ENCODE measurements at places on chromosomes 6 and 20.

DNA sequence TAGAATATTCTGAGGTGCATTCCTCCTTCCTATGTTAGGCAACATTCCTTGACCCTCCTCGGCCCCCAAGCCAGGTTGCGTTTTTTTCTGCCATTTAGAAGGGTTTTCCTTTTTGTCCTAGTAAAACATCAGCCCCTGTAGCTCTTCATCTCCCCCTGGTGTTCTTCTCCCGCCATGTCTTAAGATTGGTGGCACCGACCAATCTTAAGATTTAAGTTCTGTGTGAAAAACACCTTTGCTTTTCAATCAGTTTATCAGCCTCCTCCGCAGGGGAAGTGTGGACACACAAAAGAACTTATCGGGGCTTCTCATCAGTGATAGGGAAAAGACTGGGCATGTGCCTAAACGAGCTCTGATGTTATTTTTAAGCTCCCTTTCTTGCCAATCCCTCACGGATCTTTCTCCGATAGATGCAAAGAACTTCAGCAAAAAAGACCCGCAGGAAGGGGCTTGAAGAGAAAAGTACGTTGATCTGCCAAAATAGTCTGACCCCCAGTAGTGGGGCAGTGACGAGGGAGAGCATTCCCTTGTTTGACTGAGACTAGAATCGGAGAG is 719 bp upstream of the EDN1 start:
- DNase-seq: peak; percentile 17

DNA sequence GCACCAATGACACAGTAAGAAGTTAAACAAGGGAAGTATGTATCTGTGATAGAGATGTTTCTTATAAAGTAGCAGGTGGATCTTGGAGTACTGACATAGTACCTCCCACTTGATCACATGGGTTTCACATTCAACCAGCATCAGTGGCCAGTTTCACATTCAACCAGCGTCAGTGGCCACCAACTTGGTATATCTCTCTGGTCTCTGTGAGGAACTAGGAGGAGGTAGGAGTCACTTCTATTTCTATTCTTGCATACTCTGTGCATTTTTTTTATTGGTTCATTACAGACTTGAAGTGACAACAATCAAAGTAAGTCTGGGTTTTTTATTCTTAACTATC is 200.3 kb upstream of the SIM1 start:
- DNase-seq: no peak

GRCh38 chr6:134123666-134124208 is 71.3 kb upstream of the SLC2A12 start:
- no peak for DNase-seq

DNA sequence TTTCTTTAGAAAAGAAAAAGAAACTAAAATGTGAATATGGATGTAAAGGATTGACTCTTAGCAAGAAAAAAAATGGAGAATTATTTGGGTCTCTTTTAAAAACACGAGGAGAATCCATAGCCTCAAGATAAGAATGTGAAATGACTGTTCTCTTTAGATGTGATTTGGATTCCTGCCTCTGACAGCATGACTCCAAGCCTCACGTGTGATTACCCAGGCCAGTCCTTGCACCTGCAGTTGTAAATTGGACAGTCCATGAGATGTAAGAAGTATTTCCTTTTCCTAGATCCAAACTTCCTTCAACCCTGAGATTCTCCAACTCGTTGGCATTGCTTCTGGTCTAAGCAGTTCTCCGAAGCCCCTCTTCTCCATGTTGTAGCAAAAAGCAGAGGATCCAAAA is 31.9 kb downstream of the SLC2A12 start:
- no peak for DNase-seq

DNA sequence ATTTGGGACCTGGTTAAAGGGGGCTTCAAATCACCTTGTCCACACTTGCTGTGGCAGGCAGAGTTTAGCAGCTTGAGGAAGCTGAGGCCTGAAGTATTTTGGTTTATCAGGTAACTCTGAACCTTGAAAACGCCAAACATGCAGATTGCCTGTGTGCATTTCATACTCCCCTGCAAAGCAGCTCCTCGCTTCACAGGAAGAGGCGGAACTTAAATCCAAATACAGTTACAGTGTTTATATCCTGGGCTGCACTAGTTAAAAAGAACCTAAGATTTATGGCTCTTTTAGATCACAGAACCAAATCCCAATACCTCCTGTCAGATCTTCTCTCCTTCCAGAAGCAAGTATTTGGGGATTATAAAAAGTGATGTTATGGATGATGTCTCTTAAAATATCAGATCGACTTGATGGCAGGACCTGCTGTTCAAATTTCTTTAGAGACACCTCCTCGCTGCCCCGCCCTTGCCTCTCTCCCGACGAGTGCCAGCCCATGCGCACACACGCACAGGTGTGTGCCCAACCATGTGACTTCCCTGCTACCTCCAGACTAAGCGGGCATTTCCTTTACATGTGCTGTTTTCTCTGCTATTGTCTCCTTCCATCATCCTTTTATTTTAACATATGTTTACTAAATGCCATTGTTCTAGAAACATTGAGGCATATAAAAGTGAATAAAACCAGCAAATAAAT is 224.6 kb upstream of the FOXQ1 start:
- no peak for DNase-seq

DNA sequence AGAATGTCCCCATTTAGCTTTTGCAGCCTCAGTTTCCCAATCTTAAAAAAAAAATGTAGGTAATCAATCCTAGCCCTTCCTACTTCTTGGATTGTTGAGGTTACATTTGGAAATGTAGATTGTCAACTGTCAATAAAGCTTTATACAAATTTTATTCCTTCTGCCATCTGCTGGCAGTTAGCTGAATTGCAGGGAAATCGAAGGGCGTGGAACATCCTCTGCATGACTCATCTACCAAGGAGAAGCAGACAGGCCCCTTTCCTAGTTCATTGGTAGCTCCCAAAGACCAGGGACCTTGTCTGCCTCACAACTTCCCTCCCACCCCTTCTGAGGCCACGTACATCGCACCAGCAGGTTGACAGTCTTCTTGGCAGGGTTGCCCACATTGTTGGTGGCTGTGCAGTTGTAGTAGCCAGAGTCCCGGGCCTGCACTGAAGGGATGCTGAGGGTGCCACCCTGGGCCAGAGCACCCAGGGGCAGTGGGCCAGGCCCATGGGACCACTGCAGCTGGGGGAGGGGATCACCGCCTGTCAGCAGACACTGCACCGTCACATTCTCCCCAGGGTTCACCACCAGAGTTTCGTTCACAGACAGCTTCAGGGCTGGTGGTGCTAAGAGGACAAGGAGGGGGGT is 43.6 kb downstream of the MDGA1 start:
- DNase-seq: peak; percentile 27

- DNase-seq: no peak
Observed at GRCh38 chr20:46770330-46771194, 61.1 kb downstream of the SLC2A10 start.

- no peak for DNase-seq
Observed at GRCh38 chr6:8057263-8057662, 6.9 kb downstream of the BLOC1S5 start.

GRCh38 chr6:26020329-26021000 is 57.9 kb downstream of the TRIM38 start:
- peak; percentile 82 for DNase-seq

DNA sequence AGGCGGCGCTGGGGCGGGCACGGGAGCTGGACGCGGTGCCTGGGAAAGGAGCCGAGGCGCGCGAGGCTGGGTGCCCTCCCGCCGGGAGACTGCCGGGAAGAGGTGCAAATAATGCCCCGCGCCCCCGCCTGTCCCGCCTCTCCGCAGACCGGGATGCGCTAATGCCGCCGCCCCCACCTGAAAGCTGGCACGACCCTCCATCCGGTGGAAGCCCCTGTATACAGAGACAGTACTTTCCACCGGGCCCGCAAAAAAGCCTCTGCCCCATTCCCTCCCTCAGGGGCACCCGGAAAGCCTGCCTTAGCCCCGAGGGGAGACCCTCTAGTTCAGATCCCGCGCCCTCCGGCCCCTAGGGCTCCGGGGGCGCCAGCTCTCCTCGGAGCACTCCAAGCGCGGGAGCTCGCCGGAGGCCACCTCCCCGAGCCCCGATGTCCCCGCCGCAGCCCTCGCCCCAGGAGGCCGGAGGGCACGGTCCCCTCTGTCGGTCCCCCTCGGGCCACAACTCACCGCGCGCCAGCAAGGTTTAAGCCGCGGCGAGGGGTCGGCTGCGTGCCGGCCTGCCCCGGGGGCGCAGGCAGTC is 1.2 kb downstream of the GRM4 start:
- DNase-seq: no peak

- no peak for DNase-seq
Observed at GRCh38 chr6:219641-220198, 72.6 kb upstream of the DUSP22 start.

DNA sequence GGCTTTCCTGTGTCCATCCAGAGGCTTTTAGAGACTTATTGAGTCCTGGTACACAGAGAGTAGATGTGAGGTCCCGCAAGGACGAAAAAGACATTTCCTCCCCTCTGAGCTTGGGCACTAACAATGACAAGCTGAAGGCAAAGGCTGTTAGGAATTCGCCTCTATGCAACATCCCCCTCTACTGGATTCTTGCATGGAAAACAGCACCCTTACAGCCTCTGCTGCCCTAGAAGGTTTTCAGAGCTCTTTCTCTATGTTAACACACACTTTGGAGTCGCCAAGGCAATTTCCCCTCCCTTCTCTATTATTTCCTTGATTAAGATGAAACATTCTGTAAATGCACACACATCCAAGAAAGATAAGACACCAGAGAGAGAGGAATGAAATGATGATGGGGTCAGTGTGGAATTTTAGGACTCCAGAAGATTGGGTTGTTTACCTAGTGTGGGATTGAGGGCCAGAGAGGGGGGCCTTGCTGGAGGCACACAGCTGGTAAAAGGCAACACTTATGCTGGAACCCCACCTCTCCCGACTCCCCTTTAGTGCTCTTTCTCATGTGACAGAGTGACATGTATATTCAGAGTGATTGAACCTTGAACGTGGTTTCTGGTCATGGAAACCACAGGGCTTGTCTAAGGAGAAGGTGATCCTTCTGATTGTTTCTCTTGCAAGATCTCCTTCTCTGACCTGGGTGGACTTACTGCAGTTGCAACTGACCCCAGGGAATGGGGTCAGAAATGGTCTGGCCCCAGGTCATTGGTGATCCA is 300.7 kb downstream of the CLIC5 start:
- DNase-seq: peak; percentile 46

DNA sequence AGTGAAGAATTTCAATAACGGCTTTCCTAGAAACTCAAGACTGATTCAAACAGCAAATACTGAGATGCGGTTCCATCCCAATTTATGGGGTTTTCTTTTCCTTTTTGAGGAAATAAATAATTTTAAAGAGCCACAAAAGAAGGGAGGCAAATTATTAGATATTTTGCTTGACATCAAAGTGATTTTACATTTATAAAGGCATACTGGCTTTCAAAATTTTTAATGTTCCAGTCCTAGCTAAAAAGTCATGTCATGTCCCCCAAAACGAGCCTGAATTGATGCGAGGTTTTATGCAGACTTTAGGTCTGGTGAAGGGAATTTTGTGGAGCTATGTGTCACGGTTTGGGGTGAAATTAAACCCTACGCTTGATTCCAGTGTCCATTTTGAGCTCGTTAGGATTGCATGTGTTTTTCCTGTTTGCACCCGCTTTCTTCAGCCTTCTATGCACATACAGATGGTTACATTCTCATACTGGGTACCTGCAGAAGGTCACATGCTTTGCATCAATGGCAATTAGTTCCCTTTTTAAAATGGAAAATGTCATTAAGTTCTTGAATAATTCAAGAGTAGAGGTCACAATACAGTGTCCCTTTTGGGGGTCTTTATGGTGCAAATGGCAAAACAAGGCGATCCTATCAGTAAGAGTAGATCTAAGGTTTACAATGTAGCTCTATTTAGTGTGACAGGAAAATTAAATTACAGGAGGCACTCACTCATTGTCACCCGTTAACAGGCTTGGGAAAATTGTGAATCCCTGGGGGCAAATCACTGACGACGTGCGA is 17.3 kb downstream of the FOXA2 start:
- no peak for DNase-seq

GRCh38 chr6:65707126-65707826 is at the start of gene EYS:
Gene EYS (minus strand): TSS chr6:65707226. CDS start chr6:65495410, 211,816 bp downstream.
- DNase-seq: no peak

- DNase-seq: no peak
Observed at GRCh38 chr6:152136449-152136825, 329.0 kb downstream of the ESR1 start.

GRCh38 chr6:38543022-38543421 is 96.7 kb downstream of the BTBD9 start:
- no peak for DNase-seq

GRCh38 chr20:33933469-33933909 is 60.2 kb upstream of the RALY start:
- no peak for DNase-seq

- no peak for DNase-seq
Observed at GRCh38 chr20:54995553-54995952, 520.2 kb downstream of the DOK5 start.

DNA sequence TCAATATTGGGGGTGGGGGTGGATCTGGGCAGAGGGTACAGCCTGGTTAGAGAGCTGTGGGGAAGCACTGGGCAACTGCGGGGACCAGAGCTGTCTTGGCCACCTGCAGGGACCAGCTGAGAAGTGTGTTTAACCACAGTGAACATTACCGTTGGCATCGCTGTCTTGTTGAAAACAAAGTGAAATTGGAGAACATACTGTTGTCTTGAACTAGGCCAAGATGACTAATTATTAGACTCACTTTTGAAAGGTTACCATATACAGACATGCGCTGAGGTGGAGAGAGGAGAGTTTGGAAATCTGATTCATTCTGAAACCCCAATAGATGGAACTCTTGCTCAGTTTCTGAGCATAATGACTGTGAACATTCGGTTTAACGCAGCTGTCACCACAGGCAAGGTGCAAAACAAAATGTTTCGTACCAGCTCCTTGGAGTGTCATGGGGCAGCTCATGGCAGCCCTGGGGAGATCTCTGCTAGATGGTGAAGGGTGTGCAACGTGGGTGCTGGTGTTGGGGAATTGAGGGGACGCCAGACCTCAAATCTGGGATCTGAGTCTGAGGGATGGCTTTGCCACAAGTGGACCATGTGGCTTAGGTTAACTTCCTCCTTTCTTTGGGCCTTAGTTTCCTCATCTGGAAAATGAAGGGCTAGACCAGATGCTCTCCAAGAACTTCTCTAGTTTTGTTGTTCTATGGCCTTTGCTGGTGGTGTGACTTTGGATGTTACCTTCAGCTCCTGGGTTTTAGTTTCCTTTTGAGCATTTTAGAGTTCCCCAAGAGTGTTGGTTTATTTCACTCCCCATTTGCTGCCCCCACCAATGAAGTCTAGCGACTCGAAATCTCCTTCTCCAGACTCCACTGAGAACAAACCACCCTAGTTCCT is 24.6 kb upstream of the GTSF1L start:
- no peak for DNase-seq

GRCh38 chr6:170090561-170090960 is 200.3 kb downstream of the DLL1 start:
- no peak for DNase-seq
